NCI-H1048 (cell line): ENCODE measurements at places on chromosomes 1 and 21.

- DNase-seq = no peak
Observed at GRCh38 chr1:152107031-152107983, 7.9 kb downstream of the TCHH start.

DNA sequence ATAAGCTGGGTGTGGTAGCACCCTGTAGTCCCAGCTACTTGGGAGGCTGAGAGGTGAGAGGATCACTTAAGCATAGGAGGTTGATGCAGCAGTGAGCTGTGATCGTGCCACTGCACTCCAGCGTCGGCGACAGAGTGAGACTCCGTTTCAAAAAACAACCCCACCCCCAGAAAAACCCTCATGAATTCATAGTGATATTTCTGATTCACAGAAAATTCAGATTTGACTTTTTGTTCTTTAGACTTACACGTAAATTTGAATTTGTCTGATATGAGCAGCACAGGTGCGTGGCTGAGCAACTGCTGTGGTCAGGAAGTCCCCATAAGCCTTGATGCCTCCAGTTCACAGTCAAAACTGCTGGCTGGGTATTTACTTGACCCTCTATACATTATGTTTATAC, 10.0 kb upstream of the MORC3 start:
- DNase-seq = no peak

DNA sequence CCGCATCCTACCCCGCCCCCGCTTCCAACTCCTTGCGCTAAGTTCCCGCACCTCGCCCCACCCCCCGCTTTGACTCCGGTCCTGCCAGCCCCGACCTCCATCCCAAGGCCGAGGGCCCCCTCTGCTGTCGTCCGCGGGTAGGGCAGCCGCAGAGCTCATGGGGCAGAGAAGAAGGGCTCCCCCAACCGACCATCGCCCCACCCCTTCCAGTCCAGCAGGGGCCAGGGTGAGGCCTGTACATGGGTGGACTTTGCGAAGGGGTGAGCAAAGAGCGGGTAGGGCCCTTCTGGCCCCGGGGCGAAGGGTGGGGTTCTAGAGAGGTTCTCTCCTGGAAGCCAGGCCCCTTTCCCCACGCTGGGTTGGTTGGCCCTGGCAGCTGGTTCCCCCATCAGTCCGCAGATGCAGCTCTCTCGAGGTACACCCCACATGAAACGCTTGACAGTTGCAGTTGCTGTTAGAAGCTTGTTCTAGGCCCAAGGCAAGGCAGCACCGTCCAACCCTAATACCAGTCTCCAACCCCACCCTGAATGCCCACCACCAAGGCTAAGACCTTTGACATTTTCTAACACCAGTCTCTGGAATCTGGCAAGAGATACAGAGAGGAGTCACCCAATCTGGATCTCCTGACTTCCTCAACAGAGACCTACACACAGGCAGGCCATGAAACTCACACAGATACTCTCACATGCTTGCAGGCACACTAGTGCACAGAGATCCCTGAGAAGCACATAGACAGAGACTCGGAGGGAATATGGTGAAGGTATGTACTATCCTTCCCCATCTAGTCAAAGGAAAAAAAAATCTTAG, 25.3 kb upstream of the ADGRB2 start:
- peak; percentile 93 for DNase-seq

- DNase-seq = no peak
Observed at GRCh38 chr1:115839679-115840237, 1.2 kb downstream of the NHLH2 start.

DNA sequence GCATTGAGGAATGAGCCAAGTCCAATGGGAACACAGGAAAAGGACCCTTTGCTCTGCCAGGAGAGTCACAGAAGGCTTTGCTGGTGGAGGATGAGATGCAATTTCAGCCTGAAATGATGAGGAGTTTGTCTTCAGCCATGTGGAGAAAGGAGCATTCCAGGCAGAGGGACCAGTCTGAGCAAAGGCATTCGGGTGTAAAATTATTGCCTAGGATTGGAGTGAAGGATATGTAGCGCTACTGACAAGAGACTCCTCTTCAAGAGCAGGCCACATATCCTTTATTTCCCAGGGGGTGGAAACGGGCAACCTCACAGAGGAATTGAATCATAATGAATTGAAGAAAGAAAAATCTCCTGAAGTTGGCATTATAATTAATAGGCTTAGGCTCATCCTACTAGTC, 1.1 kb upstream of the CSF1 start:
- no peak for DNase-seq

- DNase-seq = no peak
Observed at GRCh38 chr1:24311741-24312140, 7.4 kb upstream of the GRHL3 start.

GRCh38 chr1:193416226-193417024, 230.0 kb upstream of the B3GALT2 start:
- DNase-seq = no peak

GRCh38 chr1:91809317-91809716, 76.6 kb downstream of the TGFBR3 start:
- DNase-seq = no peak

GRCh38 chr1:208034135-208034534, 123.2 kb upstream of the CD34 start:
- DNase-seq = no peak

DNA sequence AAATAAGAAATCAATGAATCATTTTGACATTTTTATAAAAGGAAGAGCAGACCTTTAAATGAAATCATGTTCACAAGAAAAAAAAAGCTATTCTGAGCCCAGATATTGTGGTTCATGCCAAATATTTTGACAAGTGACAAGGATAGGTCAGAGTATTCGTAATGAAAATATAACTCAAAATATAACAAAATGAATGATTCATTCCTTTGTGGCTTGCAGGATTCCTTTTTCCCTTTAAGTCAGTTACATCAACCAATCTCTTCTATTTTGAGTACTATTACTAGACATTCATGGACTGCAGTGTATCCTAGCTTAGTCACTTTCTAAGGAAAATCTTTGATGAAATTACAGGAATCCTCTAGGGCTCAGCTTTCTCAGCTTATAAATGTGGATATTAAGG, 188.7 kb downstream of the COL11A1 start:
- DNase-seq = no peak

DNA sequence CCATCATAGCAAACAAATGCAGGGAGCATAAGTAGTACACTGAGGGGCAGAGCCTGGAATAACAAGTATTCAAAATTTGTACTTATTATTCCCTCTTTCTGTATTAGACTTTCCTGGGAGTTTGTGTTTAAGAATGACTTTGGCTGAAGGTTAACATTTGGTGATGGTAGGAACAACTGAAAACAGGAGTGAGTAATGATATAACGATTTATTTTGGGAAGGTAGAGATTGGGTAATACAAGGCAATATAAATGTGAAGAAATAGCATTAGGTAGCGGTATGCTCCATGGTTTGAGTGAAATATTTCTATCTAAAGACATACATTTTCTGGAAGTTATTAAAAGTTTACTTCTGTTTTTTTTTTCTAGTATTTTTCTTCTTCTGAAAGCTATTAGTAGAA, 18.5 kb upstream of the C1orf21 start:
- no peak for DNase-seq

GRCh38 chr21:45175326-45176095, 101.1 kb downstream of the ADARB1 start:
- no peak for DNase-seq

GRCh38 chr1:119008483-119009311, 20.6 kb upstream of the TBX15 start:
- no peak for DNase-seq

DNA sequence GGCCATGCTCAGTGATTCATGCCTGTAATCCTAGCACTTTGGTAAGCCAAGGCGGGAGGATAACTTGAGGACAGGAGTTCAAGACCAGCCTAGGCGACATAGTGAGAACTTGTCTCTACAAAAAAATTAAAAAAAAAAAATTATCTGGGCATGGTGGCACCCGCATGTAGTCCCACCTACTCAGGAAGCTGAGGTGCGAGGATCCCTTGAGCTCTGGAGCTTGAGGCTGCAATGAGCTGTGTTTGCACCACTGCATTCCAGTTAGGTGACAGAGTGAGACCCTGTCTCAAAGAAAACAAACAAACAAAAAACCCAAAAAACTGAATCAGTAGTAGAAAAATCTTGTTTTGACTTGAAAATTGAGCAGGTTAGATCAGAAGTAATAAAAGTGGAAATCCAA, 67.1 kb upstream of the IPO9 start:
- no peak for DNase-seq

DNA sequence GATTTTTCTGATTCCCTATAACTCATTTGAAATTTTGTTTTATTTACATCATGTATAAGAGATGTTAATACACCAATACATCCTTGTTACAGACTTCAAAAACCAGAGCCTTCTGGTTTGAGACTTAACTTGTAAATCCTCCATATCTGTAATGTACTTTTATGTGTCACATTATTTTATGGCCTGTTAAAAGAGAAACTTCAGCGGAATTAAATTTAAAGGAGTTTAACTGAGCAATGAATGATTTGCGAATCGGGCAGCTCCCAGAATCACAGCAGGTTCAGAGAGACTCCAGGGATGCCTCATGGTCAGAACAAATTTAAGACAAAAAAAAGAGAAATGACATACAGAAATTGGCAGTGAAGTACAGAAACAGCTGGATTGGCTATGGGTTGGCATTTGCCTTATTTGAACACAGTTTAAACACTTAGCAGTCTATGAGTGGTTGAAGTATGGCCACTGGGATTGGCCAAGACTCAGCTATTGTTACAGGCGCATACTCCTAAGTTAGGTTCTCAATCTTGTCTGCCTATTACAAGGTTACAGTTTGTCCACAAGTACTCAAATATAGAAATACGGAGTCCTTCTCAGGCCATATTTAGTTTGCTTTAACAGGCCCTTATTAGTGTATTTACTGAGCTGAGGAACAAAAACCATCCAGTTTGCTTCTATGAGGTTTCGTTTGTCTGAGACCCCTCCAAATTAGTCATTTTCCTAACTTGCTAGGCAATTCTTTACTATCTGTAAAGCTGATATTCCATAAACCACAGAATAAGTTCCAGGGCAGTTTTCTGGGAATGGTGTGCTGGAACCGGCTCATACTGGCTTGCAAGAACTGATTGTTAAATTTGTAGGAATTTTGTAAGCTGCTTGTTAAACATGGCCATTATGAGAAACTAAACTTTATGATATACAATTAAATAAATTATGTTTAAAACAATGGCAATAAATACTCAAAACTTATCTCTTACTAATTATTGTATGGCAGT, 56.2 kb upstream of the WDR26 start:
- DNase-seq = no peak

GRCh38 chr1:66048011-66048410, 255.3 kb downstream of the PDE4B start:
- DNase-seq = no peak

- DNase-seq = no peak
Observed at GRCh38 chr1:30764396-30764795, 6.8 kb upstream of the LAPTM5 start.

- DNase-seq = no peak
Observed at GRCh38 chr1:58460469-58460868, 86.1 kb downstream of the OMA1 start.

- DNase-seq = no peak
Observed at GRCh38 chr1:91731815-91732214, 154.1 kb downstream of the TGFBR3 start.

GRCh38 chr1:50978144-50978851, 8.3 kb downstream of the CDKN2C start:
- DNase-seq = peak; percentile 28

DNA sequence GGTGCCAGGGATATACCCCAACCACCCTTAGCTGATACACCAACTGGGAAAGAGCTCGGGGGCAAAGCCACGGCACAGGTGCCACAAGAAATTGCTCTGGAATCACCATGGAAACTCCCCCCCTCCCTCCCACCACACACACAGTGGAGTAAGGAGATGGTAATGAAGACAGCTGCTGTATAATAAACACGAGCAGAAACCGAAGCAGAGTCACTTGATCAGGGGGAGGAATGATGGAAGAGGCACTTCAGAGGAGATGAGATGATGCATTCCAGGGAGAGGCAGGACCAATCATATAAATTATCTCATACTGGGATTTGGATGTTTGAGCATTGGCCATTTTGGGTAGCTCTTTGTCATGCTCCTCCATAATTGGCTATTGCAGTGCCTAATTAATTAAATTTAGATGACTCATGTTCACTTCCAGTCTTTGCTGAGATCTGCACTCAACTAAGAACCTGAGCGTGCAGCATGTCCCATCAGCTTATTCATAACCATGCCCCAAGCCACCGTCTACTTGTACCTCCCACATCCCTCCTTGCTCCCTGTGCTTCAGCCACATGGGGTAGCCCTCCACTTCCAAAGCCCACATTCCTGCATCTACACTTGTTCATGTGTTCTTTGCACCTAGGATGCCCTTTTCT, 189.5 kb downstream of the ZSCAN20 start:
- DNase-seq = no peak

GRCh38 chr1:23585321-23586022, 26.2 kb upstream of the ID3 start:
- DNase-seq = no peak

GRCh38 chr21:44785620-44786335, 15.8 kb downstream of the UBE2G2 start:
- DNase-seq = no peak

DNA sequence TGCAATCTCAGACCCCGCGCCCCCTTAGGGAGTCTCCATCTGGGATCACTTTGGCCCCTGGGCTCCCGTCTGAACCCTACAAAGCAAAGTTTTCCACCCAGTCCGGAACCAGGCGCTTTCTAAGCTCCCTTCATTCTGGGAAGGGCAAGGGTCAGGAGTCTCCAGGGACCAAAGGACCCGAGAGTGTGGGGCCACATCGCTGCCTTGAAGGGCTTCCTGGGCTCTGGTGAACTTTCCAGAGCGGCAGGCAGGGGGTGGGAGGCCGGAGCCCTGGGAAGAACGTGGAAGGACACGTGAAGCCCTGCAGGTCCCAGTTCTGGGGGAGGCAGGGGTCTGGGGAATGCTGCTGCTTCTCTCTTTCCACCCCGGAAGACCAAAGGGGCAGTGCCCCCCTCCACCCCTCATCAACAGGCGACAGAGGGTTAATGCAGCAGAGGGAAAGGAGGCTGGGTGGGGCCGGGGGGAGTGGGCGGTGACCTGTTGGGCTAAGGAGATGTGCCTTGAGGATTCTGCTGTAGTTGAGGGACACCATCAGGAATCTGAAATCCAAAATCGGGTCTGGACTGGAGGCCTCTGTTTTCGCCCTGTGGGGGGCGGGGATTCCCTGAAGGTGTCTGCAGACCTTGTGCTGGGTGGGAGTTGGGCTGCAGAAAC, 734 bp downstream of the CDK18 start:
- no peak for DNase-seq

GRCh38 chr1:38831731-38832369, 27.7 kb downstream of the RRAGC start:
- no peak for DNase-seq

- no peak for DNase-seq
Observed at GRCh38 chr1:2983706-2984398, 37.4 kb upstream of the ACTRT2 start.
